ENCODE measurements at places on chromosomes 12 and 14.

GRCh38 chr12:98345308-98345876 lies 170.0 kb upstream of the TMPO start:
- DNase-seq = no peak

DNA sequence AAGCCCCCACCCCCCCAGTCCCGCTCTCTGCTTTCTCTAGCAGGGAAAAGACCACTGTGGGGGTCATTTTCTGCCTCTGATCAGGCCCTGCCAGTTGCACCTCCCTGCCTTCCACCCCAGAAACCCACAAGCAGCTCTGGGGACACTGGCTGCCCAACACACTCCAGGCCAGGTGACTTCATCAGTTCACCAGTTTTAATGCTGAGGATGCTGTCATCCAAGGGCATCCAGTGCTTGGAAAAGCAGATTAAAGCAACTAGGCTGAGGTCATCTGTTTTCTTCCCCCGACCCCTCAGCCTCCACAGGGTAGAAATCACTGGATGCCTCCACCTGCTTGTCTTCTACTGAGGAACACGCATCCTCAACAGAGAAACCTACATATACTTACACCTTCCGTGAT lies 282.4 kb downstream of the DPF3 start:
- no peak for DNase-seq

- DNase-seq = no peak
These were observed 45.4 kb upstream of the PCED1B start for GRCh38 chr12:47033789-47034555.

GRCh38 chr12:79301181-79301580 lies 389.6 kb downstream of the PAWR start:
- DNase-seq = no peak

Measured in HS-5 (cell line).